ENCODE measurements at places on chromosomes 7 and 10.

DNA sequence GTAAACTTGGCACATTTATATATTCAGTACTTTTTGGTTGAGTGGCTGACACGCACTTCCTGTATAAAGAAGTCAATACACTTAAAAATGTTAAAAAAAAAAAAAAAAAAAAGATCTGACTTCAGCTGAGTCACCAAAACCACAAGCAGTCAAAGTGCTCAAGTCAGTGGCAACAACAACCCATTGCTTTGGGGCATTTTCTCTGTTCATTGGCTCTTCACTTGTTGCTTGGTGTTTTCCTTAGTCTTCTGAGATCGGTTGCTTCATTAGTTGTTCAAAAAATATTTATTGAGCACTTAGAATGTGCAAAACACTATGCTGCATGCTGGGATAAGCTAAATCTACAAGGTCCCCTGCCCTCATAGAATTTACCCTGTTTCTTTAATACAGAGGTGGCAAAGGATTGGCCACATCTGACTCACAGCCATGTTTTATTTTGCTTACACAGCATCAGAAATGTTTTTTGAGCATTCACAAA lies 63.7 kb downstream of the ZNRF2 start:
- peak; percentile 91 for DNase-seq

DNA sequence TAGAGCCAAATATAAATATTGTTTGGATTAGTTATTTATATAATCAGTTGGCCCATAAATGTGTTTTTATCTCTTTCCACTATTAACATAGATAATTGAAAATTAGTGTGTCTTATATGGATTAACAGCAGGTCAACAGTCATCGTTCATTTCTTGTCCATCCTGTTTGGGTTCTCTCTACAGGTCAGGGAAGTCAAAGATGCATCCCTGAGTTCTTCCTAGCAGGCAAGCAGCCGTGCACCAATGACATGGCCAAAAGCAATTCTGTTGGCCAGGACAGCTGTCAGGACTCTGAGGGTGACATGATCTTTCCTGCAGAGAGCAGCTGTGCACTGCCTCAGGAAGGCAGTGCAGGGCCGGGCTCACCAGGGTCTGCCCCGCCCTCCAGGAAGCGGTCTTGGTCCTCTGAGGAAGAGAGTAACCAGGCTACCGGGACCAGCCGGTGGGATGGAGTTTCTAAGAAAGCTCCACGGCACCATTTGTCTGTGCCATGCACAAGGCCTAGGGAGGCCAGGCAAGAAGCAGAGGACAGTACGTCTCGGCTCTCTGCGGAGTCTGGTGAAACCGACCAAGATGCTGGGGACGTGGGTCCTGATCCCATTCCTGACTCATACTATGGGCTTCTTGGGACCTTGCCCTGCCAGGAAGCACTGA lies 15.9 kb downstream of the FBH1 start:
- no peak for DNase-seq

DNA sequence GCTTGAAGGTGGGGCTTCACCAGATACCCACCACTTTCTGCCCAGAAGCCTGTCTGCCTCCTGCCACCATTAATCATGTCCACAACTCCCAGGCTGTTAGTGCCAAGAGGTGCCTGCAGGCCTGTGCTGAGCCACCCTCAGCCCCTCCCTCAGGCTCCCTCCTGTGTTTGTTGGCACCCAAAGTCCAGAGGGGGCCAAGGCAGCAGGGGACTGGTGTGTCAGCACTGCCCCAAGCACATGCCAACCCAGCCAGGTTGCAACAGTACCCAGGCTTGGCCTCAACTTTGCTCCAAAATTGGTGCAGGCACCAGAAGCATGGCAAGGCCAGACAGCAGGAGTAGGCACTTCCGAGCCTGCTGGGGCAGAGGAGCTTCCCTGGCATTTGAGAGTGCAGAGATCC lies 111.3 kb downstream of the HPSE2 start:
- no peak for DNase-seq

- DNase-seq: peak; percentile 95
Observed at GRCh38 chr7:5591278-5591874, 167.7 kb upstream of the TNRC18 start.

DNA sequence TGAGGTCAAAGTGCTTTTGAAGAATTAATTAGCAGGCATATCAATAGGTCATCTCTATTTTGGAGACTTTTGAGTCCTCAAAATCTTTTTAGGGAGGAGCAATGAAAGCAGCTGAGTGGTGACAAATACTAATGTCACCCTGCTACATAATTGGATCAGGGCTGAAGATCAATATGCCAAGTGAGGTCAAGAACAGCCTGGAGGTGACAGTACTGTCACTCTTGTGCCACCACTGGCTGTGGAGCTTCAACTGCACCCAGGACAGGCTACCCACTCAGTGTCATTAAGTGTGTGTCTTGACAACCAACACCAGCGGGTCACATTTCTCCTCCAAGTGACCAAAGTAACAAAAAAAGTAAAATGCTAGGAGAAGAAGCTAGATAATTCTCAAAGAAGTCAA lies 167.8 kb downstream of the DOCK4 start:
- DNase-seq: no peak

DNA sequence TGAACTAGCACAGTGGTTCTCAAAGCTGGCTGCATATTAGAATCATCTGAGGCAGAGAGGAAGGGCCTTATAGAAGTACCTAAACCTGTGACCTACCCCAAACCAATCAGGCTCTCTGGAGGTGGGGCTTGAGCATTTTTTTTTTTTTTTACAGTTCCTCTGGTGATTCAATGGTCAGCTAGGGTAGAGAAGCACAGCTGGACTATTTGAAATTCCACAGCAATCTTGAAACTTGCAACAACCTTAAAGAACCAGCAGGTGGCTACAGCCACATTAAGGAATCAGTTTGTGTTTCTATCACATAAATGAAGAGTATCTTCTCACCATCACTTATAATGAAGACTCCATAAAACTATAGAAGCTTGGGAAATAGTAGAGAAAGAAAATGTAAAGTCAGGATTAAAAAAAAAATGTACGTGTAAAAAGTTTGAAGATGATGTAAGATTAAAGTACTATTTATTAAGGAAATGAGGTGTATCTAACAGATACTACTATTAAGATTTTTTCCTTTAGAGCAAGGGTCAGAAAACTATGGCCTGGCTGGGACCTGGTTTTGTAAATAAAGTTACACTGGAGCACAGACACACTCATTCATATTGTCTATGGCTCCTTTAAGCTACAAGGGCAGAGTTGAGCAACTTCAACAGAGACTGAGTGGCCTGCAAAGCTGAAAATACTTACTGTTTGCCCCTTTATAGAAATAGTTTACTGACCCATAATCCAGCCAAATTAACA lies 3.8 kb downstream of the RTKN2 start:
- DNase-seq: peak; percentile 74

DNA sequence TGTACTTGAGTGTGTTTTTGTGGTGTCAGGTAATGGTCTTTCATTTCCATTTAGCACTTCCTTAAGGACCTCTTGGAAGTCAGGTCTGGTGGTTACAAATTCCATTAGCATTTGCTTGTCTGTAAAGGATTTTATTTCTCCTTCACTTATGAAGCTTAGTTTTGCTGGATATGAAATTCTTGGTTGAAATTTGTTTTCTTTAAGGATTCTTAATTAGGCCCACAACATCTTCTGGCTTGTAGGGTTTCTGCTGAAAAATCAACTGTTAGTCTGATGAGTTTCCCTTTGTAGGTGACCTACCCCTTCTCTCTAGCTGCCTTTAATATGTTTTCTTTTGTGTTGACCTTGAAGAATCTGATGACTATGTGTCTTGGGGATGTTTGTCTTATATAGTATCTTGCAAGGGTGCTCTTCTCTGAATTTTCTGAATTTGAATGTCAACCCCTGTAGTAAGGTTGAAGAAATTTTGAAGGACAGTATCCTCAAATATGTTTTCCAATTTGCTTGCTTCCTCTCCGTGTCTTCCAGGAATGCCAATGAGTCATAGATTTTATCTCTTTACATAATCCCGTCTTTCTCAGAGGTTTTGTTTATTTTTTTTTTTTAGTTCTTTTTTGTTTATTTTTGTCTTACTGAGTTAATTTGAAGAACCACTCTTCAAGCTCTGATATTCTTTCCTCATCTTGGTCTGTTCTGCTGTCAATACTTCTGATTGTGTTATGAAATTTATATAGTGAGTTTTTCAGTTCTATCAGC lies 70.2 kb downstream of the SLC39A12 start:
- DNase-seq: no peak

GRCh38 chr10:16182144-16182543 lies 254.7 kb upstream of the PTER start:
- no peak for DNase-seq

DNA sequence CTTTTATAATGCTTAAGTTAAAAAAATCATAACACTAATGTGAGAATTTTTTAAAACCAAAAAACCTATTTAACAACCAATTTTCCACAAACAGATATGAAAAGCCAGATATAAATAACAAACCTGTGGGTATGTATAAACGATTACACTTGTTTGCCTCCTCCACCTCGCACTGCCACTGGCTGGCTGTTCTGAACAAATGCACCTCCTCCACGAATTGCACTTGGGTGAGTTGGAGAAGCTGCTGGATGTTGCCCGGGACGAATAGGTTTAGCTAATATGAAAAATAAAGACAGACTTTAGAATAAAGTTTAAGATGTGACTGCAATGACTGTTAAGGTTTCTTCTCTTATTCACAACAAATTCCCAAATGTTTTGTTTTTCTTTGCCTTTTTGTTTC lies 40.8 kb downstream of the KIF5B start:
- DNase-seq: no peak

GRCh38 chr7:77321300-77321699 lies 94.8 kb downstream of the GSAP start:
- DNase-seq: no peak

- DNase-seq: no peak
Observed at GRCh38 chr10:131898713-131899112, 2.1 kb upstream of the PPP2R2D start.

DNA sequence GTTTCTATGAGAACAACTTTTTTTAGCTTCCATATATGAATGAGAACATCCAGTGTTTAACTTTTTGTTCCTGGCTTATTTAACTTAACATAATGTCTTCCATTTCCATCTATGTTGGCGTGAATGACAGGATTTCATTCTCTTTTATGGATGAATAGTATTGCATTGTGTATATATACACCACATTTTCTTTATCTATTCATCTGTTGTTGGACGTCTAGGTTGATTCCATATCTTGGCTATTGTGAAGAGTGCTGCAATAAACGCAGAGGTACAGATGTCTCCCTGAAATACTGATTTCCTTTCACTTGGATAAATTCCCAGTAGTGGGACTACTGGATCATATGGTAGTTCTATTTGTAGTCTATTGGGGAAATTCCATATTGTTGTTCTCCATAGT lies 44.3 kb upstream of the MAGI2 start:
- DNase-seq: no peak

DNA sequence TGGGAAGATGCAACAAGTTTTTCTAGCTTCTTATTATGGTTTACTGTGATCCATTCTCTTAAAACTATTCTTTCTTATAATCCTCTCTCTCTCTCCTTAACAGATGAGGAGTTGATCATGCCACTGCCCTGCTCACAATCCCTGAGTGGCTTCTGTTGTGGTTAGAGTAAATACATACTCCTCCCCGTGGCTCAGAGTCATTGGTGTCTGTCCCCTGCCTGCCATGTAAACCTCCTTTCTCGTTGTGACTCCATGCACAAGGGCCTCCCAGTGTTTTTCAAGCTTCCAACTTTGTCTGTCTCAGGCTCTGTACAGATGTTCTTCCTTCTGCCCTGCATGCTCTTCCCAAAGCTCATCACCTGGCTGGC lies 20.4 kb downstream of the CCNY start:
- no peak for DNase-seq

- no peak for DNase-seq
Observed at GRCh38 chr10:128048819-128049210, 77.4 kb downstream of the MKI67 start.

DNA sequence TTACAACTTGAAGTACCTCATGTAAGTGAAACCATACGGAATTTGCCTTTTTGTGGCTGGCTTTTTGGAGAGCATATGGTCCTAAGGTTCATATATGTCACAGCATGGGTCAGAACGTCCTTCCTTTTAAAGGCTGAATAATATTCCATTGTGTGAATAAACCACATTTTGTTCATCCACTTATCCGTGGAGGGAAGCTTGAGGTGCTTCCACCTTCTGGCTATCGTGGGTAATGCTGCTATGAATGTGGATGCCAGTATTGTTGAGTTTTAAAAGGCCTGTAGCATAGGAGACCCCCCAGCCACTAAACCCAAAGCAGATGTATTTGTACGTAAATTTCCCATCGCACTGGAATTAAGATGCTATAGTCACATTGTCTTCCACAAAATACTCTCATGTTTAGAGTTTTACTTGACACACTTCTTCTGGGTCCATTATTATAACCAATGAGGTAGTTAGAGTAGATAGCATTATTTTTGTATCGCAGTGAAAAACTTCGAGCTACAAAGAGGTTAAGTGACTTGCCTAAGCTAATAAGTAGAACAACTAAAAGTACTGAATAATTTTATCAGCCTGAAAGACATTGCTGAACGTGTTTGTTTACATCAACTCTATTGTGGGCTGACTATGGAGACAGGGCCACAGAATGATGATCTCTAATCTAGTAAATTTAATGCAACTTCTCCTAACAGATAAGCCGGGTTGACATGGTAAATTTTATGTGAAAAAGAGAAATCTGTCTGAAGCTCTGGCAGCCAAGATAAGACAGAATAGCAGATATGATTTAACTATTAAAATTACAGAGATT lies 183.0 kb upstream of the CTBP2 start:
- DNase-seq: peak; percentile 1

GRCh38 chr7:88429382-88429781 lies 122.7 kb upstream of the STEAP4 start:
- no peak for DNase-seq

DNA sequence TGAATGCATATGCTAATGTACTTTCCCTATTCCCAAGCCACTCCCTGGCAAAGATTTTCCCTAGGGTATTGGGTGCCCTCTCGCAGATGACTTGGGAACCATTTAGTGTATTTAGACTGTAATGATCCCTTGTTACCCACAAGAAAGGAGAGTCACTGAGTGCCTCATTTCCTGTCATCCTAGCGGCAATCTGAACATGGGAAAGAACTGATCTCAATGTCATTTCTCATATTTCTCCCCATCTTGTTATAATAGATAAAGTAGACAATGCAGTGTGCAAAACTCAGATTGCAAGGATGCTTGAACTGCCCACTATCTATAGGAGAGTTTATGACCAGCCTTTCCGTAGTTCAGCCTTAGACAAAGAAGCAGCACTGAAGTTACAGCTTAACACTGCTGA lies 123.3 kb downstream of the MICU1 start:
- no peak for DNase-seq

- DNase-seq: no peak
Observed at GRCh38 chr10:20247891-20248708, 431.9 kb downstream of the PLXDC2 start.
